ENCODE measurements at places on chromosomes 6 and 20.

GRCh38 chr6:1912731-1913130, 303.0 kb downstream of the FOXC1 start:
- no peak for DNase-seq

- peak; percentile 54 for DNase-seq
These were observed 208.8 kb upstream of the SUPT3H start for GRCh38 chr6:45586216-45587171.

DNA sequence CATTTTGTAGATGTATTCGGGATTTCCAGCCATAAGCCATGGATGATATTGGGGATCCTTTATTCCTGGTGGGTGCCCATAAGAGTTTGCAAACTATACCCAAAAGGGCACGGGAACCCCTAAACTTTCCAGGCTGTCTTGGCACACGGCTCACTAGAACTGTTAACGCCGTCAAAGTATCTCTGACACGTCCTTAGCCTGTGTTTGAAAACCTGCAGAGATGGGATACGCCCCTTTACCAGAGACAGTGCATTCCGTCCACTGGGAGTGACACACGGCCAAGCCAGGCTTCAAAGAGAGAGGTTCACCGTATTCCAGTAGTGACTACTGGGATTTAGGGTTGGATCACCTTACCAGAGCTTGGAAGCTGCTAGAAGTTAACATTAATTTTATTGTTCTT, 95.0 kb downstream of the THBS2 start:
- no peak for DNase-seq

GRCh38 chr20:59145924-59146779, 17.5 kb upstream of the ZNF831 start:
- DNase-seq: peak; percentile 85

DNA sequence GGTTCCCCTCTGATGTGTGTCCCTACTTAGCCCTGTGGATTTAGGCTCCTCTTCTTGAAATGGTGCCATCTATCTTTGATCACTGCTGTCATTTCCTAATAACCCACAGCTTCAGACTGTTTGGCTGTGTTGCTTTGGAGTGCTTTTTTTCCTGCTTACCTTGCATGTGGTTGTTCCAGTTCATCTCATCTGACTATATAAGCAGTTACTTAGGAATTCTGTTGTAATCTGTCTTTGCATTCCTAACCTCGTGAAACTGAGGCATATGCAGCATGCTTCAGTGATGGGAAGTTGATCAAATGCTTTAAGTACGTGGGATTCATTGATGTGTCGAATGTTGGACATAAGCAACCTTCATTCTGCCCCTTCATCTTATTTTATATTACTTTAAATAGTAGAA, 115.8 kb upstream of the FLRT3 start:
- DNase-seq: no peak

- DNase-seq: no peak
These were observed 105.8 kb upstream of the ADGRF1 start for GRCh38 chr6:47147836-47148344.

DNA sequence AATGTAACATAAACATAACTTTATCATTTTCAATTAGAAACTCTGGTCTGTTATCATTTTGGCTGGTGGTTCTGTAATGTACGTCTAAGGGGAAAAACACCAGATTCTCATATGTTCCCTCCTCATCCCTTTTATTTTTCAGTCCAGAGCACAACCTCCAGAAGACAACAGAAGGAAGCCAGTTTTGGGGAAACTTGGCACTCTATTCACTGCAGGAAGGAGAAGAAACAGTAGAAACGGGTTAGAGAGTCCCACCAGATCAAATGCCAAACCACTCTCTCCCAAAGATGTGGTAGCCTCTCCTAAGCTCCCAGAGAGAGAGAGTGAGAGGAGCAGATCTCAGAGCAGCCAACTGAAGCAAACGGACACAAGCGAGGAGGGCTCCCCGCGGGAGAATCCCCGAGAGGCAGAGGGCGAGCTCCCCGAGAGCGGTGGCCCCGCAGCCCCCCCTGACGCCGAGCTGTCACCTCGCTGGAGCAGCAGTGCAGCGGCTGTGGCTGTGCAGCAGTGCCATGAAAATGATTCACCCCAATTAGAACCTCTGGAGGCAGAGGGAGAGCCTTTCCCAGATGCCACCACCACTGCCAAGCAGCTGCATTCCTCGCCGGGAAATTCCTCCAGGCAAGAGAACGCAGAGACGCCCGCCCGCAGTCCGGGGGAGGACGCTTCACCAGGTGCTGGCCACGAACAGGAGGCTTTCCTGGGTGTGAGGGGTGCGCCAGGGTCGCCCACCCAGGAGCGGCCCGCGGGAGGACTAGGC, 117.8 kb downstream of the RTN4IP1 start:
- peak; percentile 49 for DNase-seq

DNA sequence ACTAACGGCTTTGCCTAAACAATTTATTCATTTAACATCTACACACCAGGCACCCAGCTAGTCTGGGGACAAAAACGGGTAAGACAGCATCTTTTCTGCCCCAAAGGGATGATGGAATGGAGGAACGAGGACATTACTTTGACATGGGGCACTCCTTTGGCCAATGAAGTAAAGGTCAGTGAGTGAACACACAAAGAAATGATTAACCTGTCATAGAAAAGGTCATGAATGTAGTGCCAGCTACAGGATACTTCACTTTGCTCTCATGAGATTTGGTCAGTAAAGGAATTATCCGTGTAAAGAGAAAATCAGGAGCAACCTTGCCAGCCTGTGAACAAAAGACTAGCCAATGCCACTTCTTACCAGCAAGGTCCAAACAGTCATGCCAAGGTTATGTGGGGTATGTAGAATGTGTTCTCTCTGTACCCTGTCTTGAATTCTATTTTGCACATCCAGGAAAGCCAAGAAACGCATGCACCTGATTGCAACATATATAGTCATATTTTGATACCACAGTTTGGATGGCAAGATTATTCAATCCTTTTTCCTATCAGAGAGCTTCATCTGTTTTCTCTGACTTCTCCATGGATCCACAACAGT, 145.3 kb downstream of the GMPR start:
- no peak for DNase-seq

DNA sequence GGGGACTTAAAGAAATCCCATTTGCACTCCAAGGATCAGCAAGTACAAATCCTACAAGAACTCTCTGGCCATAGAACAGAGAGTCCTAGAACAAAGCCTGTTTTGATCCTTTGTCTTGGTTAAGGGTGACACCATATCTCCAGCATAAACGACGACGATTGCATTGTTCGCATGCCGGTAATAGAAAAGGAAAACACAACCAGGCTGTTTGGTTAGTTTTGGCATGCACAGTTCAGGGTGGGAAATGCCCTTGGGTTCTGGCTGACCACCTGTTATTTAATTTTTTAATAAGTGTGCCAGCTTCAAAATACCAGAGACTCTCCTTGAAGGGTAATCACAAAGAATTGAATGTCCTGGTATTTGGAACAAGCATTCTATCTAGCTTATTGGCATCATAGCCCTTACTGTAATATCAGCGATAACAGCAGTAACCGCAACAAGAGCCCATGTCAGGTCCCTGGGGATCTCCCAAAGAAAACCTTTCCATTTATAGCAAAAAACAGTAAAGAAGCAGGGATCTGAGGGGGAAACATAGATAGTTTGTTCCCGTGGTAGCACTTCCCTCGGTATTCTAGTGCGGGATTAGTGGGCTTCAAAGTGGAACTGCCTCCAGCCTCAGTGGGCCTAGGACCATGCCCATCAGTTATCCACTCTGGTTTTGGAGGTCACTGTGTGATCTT, 77.1 kb downstream of the TMEM170B start:
- no peak for DNase-seq

GRCh38 chr20:63101781-63102720, 95.3 kb upstream of the BHLHE23 start:
- peak; percentile 77 for DNase-seq

- peak; percentile 92 for DNase-seq
These were observed 2.3 kb downstream of the TUBB start for GRCh38 chr6:30722280-30723112.

DNA sequence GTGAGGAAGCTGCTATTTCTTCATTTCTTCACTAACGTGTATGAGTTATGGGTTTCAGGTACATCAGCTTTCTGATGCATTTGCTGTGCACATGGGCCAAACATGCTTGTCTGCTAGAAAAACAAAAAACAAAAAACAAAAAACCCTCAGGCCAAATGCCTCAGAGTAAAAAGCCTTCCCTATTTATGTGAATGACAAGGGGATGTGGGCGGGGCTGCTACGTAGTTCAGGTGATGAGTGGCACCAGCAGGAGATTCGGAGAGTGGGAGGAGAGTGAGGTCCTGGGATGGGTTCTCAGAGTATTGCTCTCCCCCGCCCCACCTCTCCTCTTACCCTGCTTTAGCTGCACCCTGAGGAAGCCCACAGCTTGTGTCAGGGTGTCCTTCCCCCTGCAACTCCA, 596.8 kb upstream of the JAG1 start:
- no peak for DNase-seq

DNA sequence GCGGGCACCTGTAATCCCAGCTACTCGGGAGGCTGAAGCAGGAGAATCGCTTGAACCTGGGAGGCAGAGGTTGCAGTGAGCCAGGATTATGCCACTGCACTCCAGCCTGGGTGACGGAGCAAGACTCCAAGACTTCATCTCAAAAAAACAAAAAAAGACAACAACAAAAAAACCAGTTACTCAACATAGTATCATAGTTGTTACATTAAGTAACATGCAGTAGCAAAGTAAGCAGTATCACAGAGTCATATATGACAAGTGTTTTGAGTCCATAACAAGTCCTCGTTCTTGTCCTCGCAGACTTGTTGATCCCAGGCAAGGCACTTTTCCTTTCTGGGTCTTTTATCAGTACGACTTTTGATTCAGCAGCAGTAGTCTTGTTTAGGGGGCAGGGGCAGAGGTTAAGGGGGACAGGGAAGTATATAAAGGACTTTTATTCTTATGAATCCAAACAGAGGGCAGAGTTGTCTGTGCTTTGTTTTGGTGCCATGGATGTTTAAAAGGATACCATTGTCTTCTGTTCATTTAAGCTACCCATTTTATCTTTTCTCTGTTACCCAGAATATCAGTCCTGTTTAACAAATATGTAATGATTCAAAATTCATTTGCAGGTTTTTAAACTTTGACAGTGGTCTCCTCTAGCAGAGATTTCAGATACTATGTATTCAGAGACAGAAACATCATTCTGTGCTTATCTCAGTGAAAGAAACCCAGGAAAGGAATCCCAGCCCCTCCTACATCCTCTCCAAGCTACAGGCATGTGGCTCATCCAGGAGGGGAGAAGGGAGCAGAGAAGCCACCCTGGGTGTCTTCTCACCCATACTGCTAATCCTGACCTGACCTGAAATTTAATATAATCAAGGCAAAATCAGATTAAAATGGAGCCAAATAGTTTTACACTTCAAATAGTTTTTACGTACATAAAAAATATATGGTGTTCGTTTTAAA, 137.9 kb upstream of the EDN1 start:
- DNase-seq: no peak

DNA sequence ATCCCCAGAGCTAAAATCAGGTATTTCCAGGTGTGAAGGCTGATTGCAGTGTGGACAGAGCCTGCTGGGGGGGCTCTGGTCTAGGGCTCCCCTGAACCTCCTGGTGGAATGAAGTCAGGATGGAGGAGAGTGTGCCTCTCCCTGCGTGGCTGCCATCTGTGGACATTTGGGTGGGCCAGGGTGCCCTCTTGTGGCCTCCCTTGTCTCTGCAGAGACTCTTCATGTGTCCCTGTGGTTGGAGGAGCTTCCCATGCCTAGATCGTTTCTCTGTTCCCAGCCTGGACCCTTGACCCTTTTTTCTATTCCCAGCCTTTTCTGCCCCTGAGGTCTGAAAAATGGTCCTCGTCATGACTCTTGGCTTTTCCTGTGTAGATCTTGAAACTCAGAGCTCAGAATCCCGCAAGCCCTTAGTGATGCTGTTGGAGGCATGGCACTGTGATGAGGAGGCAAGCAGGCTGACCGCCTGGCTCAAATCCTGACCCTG, 9.9 kb upstream of the PSMF1 start:
- DNase-seq: peak; percentile 74

DNA sequence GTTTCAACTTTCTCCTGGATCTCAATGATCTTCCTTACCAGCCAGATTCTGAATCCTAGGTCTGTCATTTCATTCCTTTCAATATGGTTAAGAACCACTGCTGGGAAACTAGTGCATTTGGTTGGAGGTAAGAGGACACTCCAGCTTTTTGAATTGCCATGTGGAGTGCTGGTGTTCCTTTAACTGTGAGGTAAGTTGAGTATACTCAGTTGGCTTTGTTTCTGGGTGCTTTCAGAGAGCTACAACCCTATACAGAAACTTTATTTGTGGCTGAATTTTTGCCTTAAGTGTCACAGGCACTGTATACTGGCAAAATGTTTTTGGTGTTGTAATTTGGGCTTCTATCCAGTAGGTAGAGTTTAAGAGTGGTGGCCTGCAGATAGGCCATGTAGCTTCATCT, 175.8 kb downstream of the TBC1D32 start:
- DNase-seq: no peak

DNA sequence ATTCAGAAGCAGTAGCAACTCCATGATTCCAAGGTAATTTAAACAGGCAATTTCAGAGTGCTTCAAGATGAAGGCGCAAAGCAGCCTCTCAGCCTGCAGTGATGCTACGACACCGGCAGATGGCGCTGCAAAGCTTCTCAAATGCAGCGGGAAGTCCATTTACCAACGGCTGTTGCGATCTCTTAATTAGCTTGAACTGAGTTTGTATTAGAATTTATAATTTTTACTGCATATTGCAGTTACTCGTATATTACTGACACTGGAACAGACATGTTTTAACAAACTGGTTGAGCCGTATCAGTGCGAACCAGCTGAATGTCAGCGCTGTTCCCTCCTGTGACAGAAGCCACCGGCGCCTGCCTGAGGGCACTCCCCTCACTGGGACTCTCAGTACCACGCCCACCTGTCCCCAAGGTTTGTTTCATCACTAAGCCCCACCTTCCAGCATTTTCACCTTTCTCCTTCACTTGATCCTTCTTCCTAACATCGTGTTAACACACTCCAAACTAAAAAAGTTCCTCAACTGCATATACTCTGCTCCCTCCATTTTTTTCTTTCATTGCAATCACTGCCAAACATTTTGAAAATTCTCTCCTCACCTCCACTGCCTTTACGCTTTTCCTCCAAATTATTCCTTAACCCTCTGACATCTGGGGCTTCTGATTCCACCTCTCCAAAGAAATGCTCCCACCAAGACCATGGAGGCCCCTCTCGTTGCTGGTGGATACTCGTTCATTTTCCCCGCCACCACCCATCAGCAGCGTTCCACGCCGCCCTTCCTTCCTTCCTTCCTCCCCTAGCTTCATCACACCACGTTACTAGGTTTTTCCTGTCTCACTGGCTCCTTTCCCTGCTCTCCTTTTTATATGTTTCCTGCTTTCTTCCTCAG, 14.5 kb downstream of the GNL1 start:
- peak; percentile 84 for DNase-seq

- peak; percentile 62 for DNase-seq
These were observed 8.3 kb upstream of the AVP start for GRCh38 chr20:3092611-3093379.

GRCh38 chr6:134238960-134239795, 78.7 kb downstream of the SGK1 start:
- DNase-seq: no peak

DNA sequence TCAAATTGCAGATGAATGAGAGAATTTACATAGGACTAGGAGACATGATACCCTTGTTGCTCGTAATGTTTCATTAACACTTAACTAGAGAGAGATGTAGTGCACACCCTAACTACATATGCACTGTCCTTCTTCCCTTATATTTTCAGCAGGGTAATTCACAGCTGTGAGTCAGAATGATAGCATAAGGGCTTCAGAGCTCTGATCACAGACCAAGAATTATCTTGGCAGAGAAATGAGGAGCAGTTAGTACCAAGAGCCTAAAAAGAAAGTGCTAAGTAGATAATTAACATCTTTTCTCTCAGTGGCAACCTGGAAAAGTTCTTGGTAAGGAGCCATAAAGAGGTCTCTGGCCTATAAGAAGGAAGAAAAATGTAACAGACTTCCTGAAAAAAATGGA, 35.8 kb downstream of the GRIK2 start:
- DNase-seq: no peak
